ENCODE measurements at places on chromosomes 1 and 21.

DNA sequence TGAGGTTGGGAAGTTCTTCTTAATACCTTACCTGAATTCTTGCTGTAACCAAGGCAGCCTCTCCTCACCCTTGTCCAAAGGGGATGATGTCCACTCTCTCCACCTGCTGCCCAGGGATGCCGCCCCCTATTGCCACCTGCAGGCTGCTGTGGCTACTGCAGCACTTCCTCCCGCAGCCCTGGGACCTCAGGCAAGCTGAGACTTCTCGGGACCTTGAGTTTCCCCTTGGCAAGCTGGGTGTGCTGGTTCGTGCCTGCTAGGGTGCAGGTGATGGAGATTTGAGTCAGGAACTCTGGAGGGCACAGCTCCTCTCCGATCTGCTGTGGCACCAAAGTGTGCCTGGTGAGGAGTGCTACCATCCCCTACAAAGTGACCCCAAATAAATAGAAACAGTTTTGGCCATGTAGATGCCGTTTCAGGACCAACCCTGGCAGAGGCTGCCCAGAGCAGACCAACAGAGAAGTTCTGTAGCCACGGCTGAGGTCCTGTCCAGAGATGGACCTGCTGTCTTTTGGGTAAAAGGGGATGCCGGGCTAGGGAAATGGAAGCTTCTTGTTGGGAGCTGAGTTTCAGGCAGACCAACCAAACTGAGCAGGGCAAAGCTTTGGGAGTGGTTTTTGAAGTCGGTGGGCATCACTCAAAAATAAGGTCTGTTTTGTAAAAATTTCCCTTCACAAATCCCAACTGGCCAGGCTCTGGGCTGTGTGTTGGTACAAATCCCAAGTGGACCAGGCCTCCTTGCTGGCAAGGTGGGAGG is 31.7 kb downstream of the RUNX3 start:
- DNase-seq = peak; percentile 39

DNA sequence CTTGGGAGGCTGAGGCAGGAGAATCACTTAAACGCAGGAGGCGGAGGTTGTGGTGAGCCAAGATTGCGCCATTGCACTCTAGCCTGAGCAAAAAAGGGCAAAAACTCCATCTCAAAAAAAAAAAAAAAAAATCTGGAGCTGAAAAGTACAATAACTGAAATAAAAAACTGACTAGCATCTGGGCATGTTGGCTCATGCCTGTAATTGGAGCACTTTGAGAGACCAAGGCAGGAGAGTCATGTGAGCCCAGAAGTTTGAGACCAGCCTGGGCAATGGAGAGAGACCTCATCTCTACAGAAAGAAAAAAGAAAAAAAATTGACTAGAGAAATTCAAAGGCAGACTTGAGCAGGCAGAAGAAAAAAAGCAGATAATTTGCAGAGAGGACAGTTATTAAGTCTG is 18.1 kb downstream of the CLDN19 start:
- peak; percentile 11 for DNase-seq

DNA sequence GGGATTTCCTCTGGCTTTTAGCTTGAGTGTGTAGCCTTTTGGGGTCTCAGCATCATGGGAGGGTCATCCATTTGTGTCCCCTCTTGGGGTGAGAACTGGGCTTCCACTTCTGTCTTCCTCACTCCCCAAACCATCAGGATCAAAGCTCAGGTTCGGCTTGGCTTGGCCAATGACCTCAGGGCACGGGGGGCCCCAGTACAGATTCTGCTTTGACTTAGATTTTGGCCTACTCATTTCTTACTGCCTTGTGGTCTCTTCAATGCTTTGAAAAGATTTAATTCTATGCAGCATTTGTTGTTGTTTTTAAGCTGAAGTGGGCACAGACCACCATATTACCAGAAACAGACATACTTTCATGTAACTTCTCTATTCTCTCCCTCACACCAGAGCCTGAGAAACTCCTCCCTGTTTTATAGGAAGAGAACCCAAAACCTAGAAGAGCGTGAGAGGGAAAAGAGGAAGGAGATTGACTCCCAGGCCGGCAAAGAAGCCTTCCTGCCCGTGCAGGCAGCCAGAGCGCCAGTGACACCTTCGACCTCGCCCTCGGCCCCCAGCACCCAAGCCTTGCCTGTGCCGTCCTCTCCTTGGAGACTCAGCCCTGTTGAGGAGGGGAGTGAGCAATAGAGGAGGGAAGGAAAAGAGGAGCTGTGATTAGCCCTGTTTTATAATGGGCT is 1.9 kb upstream of the S100A3 start:
- DNase-seq = no peak

DNA sequence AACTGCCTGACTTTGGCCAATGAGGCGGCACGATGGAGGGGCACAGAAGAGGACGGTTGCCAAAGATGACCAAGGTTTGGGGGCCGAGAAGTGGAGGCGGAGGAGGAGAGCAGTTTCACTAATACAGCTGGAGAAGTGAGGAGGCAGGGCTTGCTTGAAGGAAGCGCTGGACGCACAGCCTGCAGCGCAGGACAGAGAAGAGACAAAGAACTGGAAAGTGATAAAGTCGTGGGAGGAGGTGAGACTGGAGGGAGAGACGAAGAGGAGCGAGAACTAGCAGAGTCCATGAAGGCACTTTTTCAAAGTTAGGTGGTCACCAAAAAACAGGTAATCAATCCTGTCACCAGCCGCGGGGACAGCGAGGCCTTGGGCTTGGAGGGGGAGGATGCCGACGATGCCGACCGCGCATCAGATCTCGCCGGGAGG is 771 bp downstream of the PACC1 start:
- DNase-seq = peak; percentile 36

Data from iris pigment epithelial cell (primary cell).